ENCODE measurements at places on chromosomes 3 and 15. TPM values are rescaled to one million over a fixed set of nuclear protein-coding genes. Genes with fewer than 3 reads are reported as not detected.

CRYGS gene
- total RNA-seq = 1.8 TPM

CDHR4 gene
- total RNA-seq = not detected

DNA sequence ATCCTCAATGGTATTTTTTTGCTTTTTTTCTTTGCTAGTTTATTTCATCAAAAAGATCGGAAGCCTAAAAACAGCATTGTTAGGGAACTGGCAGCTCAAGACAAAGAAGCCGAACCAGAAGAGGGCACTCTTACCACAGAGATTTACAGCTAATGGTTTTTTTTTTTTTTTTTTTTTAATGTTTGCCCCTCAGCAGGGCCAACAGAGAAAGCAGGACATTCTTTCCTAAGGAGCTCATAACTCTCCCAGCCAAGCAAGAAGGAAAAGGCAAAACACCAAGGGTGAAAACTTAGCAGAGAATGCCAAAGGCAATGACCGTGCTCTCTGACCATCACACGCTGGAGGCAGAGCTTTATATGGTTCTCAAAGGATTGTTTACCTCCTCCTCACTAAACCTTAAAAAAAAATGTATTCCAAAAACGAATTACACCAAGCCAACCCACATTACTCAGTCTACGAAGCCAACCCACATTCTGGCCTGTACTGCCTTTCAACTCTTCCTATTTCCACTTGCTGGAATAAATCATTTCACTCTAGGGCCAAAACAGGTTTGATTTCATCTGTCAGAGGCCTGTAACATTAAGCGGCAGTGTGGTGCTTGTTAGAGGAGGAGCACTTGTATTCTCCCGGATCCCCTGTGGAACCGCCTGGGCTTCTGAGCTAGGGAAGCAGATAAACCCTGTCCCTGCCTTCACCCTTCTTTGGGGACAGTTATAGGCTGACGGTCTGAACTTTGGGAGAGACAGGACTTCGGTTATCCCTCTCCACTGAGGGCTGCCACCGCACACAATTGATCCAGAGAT, 35.6 kb upstream of the GYG1 start:
- DNase-seq = peak; percentile 32

DNA sequence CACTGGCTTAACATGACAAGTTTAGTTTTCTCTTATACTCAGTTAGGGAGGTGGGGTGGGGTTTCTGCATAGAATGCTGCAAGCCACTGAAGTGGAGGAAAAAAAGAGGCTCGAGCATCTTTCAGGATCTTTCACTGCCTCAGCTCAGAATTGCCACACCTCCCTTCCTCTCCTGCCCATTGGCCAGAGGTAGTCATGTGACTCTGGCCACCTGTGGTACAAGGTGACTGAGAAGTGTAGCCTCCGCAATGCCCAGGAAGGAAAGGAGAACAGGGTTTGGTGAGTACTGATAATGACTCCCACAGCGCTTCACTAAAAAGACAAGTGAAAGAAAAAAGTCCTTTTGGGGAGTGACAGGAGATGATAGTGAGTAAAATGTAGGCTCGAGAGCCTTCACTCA, 124.3 kb upstream of the TRIM42 start:
- no peak for DNase-seq

CD200R1 gene
- 1.1 TPM for total RNA-seq

DNA sequence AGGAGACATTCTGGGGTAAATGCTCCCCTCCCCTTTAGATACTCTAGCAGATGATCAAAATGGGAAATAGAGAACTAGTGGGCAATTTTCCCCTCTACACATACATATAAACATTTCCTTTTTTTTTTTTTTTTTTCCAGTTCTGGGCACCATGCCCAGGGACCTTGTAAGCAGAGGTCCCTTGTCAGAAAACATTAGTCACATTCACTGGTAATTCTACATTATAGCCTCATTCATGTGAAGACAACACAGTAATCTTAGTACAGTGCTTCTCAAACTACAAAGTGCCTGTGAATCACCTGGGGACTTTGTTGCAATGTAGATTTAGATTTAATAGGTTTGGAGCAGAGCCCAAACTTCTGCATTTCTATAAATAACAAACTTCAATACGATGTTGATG, 60.1 kb upstream of the ACTC1 start:
- DNase-seq = no peak

- no peak for DNase-seq
These were observed 127.2 kb downstream of the ZBTB20 start for GRCh38 chr3:115019900-115020299.

ZNF860 gene
- total RNA-seq = 0.07 TPM

MYD88 gene
- total RNA-seq = 19.3 TPM

Data from activated naive CD4-positive, alpha-beta T cell treated with anti-CD3 and anti-CD28 coated beads for 36 hours (primary cell).